ENCODE measurements at places on chromosomes 2 and 18.

DNA sequence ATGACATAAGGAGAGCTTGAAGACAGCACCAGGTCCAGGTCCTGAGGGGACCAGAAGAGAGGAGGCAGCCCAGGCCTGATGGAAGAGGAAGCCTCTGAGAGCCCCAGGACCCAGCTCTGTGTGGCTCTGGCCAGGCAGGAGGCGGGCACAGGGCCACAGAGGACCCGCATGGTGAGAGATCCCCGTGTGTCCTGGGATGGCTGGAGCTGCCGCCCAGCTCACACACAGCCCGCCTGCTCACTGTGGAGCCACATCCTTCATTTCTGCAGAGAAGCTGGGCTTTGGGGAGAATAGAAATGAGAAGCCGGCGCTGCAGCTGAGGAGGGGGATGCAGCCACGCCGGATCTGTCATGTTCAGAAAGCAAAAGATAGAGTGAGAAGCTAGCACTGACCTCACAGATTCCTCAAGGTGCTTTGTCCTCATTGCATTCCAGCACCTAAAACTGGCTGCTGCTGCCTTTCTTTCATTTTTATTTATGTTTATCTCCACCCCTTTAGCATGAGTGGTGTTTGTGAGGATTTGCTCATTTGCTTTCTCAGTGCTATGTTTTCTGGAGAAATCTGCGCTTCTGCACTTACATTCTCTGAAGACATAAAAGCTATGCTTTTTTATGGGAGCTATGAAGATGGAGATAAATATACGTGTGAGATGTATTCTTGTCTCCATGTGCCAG, 307.6 kb upstream of the MYT1L start:
- no peak for DNase-seq

GRCh38 chr2:23569761-23570365, 184.9 kb downstream of the KLHL29 start:
- no peak for DNase-seq

DNA sequence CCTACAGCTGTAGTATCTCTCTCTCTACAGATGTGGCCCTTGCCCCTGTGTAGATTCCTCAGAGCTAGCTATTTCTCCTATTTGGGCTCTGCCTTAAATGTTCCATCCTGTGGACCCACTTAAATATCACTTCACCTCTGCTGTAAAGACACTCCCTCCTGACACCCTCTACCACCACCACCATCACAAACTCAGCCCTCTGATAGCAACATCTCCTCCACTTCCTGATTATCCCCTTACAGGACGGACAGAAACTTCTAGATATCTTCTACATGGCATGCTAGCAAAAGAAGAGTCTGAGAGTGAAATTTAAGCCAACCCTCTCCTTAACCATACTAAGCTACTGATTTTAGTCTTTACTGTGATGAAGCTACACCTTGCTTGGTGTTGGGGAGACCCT, 3.2 kb upstream of the MAPRE2 start:
- DNase-seq, result no peak

DNA sequence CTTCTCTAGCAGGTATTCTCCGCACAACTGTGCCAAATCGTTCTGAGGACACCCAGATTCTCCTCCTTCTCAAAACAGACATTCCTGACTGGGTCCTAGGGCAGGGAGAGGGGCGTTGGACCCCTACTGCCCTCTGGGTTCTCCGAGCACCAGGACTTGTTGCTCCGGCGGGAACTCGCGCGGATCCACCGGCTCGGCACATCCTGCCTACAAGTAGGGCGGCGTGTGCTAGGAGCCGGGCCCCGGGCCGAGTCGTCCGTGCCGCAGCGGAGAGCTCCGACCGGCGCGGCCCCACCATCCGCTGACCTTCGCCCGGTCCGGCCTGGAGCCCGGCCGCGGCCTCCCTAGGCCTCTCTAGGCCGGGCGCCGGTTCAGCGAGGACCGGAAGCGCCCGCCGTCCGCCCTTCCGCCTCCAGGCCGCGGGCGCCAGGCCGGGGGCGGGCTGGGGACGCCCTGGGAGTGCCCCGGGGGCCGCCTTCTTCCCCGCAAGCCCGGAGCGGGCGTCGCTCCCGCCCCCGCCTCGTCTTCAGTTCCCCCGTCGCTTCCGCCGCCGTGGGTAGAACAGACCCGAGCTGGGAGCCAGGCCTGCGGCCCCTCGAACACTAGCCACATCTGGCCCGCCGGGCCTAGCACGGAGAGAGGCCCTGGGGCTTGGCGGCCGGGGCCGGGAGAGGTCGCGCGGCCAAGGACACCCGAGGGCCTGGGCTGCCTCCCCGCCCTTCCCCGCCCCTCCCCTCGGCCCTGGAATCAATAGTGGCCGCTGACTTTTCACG, 7.6 kb upstream of the ONECUT2 start:
- DNase-seq, result no peak

DNA sequence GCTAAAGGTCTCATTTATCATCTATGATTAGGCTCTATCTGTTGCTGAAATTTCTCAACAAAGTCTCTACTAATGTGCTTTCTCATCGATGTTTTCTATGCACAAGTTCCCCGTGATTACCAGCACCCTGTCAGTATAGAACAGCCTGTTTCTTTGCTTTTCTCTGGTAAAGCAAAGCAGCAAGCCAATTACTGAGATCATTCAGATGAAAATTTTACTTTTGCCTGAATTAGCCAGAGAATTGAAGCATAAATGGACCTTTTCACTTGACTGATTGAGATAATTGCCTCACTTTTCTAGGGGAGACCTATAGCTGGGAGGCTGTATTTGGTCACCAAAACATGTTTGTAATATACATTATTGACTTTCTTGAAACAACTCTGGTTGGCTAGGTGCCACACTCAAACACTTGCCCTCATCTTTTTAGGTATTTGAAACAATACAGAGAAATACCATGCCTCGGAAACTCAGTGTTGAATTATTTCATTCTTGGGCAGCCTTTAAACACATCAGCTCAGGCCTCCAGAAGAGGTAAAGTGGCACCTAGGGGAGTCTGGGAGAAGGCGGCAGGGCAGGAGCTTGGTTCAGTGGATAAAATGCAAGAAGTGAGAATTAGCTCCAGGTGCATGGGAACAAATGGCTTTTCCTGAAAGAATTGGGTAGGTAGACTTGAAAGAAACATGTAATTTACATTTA, 96.2 kb downstream of the GALNT3 start:
- no peak for DNase-seq

DNA sequence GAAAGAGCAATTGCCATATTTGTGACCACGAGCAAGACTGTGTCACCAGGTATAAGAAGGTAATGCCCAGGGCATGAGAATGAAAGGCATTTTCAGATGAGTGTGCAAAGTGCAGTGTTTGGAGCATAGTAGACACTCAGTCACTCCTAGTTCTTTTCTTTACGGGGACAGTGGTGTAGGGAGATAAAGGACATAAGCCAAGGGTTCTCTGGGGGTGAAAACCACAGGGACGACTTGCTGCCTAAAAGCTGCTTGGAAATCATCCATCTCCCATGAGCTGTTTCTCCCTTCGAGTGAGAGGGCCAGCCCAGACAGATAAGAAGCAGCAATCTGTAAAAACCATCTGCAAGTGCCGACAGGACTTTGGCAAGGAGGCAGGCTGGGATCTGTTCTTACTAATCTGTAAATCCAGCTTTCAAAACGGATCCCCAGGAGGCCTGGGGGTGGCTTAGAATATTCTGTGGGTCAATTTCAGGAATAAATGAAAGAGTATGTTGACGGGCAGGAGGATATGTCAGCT, 221.6 kb downstream of the LPIN1 start:
- DNase-seq, result no peak

DNA sequence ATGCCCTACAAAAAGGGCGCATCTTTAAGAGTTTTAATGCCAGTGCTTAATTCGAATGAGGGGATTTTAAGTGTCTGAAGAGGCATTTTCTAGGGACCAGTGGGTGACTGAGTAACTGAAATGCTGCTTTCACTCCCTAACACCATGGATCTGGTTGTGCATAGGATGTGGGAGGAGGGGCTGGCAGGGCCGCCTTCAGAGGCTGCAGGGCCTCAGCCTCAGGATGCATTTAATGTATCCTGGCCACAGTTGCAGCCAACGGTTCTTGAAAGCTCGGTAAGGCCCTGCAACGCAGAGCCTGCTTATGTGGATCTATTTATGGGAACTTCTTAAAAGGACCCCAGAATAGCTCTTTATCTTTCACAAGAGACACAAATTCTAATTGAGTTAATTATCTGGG, 25.8 kb upstream of the IL18RAP start:
- DNase-seq, result no peak

DNA sequence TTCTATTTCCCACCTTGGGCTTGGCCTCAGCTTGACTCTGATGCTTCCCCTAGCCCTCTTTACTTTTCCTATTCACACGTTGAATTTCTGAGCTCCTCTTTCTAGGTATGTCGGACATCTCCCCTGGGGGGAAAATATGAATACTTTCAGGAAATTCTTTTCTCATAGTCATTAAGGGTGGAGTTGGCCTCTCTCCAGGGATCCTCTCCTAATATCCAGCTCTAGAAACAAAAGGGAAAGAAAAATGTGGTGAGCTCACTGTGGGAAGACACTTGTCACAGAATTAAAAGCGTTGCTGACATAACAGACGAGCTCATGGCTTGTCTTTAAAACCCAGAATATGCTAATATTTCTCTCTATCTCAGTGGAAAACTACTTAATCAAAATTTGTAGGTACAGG, 132.7 kb upstream of the MEX3C start:
- DNase-seq, result no peak

- no peak for DNase-seq
These were observed 273.1 kb downstream of the NAPG start for GRCh38 chr18:10798727-10799550.

DNA sequence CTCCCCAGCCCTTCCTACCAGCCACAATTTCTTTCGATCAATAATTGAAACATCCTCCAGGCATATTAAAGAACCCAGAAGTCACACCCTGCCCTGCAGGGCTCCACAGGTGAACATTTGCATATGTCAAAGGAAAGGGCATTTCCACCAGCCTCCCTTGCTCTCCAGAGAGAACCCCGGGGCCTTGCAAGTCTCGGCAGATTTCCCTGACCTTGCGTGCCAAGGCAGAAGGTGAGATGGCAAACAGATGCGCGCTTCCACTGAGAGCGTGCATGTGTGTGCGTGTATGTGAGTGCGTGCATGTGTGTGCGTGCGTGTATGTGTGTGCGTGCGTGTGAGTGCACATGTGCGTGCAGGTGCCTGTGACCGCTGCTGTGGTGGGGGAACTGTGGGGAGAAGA, 120.3 kb downstream of the INO80D start:
- DNase-seq, result no peak

- DNase-seq, result no peak
These were observed 152.5 kb upstream of the AQP4 start for GRCh38 chr18:27017901-27018500.

- no peak for DNase-seq
These were observed 234.8 kb downstream of the NDUFA10 start for GRCh38 chr2:239790313-239790712.

DNA sequence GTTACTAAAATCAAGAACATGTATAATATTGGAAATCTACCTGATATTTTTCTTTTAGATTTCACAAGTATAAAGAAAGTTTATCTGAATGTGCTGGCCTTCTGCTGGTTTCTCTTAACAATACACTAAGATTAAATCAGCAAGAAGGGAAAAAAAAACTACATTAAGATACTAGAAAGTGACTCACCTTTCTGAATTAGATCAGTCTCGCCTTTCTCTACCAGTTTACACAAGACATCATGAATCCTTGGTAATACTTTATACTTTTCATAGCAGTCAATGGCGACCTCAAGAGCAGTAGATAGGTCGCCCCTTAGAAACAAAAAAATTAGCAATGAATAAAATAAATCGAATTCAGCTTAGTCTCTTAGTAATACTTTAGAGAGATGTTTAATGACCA, 61.2 kb downstream of the LRPPRC start:
- DNase-seq, result no peak

GRCh38 chr18:12773369-12773768, 70.5 kb downstream of the PSMG2 start:
- DNase-seq, result no peak

GRCh38 chr2:4553241-4553640, 849.9 kb downstream of the DCDC2C start:
- DNase-seq, result no peak

DNA sequence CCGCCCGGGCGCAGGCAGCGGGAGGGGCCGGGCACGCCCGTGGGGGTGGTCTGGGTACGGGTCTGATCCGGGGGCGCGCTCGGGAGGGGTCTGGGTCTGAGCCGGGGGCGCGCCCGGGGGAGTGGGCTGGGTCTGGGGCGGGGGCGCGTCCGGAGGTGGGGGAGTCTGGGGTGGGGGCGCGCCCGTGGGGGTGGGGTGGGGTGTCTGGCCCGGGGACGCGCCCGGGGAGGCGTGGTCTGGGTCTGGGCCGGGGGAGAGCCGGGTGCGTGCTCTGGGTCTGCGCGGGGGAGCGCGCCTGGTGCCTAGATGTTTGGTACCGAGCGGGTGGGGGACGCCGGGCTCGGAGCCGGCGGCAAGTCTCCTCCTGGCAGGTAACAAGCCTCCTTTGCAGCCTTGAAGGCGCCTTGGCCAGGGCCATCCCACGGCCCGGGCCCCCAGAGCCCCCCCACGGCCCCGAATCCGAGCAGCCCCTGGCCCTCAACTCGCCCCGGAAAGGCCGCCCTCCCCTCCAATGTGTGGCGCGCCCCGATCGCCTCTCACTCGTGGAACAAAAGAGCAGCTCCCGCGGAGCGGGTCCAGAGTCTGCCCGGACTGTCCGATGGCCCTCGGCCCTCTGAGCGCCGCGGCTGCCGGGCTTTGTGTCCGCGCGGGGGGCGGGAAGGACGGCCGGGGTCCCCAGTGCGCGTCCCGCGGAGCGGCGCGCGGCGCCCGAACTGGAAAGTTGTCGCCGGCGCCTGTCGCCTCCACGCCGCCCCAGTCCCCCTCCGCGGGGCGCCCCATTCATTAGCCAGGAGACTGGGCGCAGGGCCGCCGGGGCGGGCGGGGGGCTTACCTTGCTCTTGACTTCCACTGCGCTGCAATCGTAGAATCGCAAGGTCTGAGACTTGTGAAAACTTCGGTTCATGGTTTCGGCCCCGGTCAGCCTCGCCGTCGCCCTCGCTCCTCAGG, 595 bp downstream of the PARD6G start:
- peak; percentile 16 for DNase-seq

DNA sequence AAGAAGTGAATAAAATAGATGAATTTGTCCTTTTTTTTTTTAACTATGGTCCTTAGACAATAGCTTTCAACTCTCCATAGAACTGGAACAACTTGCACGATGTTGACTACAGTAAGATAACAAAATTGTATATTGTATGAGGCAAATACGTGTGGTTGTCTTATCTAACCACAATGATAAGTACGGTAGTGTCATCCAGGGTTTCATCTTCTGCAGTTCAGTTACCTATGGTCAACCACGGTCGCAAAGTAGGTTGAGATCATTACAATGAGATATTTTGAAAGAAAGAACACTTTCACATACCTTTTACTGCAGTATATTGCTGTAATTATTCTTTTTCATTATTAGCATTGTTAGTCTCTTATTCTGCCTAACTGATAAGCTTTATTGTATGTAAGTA, 295.2 kb downstream of the PARD3B start:
- DNase-seq, result no peak

DNA sequence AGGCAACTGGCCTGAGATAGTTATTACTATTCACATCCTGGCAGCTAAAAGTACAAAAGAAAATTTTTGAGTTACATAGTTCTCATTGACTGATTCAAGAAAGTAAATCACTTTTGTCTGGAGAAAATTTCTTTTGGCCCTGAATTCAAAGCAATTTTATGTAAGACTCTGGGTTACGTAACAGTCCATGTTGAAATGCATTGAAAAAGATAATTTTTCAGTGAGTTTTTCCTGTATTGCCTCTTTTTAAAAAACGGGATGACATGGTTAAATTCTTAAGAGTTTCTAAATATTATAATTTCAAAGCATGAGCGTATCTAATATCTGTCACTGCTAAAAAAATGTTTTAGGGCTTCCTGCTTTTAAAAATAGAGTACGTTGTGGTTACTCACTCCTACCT, 72.7 kb downstream of the ANKRD12 start:
- DNase-seq, result no peak
